ENCODE measurements at places on chromosomes 6 and 20.

GRCh38 chr20:3077618-3078134 is 6.3 kb downstream of the OXT start:
- no peak for DNase-seq

- no peak for DNase-seq
These were observed 78.5 kb upstream of the ZFP64 start for GRCh38 chr20:52270001-52270606.

DNA sequence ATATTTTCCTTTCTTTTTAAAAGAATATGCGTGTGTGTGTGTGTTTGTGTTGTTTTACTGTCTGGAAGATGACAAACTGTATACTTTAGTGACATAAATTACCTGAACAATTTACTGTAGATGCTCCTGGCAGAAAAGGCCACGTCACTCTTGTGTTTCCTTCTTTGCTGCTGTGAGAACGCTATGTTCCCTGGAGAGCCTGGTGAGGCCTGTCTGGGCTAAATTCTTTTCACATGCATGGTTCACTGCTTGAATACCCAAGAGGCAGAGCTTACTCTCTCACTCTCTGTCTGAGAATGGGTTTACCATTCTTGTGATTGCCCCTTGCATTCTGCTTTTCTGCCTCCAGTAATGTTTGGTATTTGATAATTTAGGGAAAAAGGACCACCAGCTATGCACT is 64.3 kb downstream of the EDN1 start:
- DNase-seq = no peak

DNA sequence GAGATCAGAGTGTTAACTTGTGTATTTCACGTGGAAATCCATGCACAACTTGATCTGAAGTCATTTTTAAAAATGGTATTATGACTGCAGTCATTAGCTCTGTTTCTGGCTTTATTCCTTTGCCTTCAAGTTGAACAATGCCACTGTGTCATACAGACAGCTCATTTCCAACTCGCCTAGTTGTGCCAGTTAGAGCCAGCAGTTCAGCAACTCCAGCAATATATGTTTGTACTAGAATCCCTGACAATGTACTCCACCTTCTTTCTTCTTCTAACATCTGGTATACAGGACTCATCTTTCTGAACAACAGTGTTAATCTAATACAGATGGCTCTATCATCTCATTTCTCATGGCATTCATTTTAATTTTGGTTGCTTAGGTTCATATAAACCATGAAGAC is 418.3 kb upstream of the POU3F2 start:
- no peak for DNase-seq

GRCh38 chr6:157597461-157598312 is 216.7 kb downstream of the ZDHHC14 start:
- no peak for DNase-seq

GRCh38 chr6:6479785-6480184 is 108.7 kb upstream of the LY86 start:
- no peak for DNase-seq

GRCh38 chr6:143337201-143337949 is 113.1 kb downstream of the ADAT2 start:
- DNase-seq = peak; percentile 71

- no peak for DNase-seq
These were observed 106.7 kb upstream of the CLDN20 start for GRCh38 chr6:155157101-155157500.

DNA sequence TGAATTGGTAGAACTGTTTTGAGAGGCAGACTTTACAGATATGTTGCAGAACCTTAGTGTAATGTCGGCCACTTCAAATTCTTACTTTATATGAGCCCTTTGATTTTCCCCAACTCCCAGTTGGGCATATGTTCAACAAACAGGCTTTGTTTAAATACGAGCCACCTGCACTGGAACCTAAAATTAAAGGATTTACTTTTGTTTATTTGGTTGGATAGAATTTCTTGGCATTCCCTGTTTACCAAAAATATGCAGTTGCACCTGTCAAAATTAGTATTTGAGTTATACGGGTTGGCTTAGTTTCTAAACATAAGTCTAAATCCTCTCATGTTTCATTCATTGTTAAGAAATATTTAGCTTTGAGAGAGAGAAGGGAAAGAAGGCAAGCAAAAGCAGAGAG is 2.4 kb upstream of the GLYATL3 start:
- DNase-seq = no peak

- no peak for DNase-seq
These were observed 401.2 kb upstream of the AGPAT4 start for GRCh38 chr6:161674930-161675682.

GRCh38 chr6:5610640-5611039 is 349.3 kb downstream of the FARS2 start:
- no peak for DNase-seq

GRCh38 chr6:135182071-135183001 is 1.2 kb downstream of the MYB start:
- DNase-seq = peak; percentile 59

- DNase-seq = no peak
These were observed 1099.1 kb upstream of the ADGRB3 start for GRCh38 chr6:67535946-67536345.

DNA sequence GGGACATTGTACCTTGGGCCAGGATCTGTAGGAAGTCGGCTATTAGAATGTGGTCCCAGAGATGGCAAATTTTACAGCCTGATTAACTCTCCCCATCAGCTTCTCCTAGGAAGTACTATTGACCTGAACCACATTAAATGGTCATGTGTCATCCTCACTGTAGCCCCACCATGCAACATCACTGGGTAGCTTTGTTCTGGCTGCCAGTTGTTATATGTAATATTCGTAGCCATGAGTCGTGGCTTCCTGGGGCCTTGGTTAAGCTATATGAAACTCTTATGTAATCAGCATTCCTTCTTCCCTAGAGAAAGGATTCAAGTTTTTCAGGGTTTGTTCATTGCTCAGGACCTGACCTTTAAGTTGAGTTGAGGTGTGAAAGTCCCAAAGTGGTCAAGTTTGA is 125.7 kb downstream of the ANKS1A start:
- DNase-seq = no peak

- DNase-seq = no peak
These were observed 135.6 kb upstream of the RUNX2 start for GRCh38 chr6:45192556-45192955.

- DNase-seq = no peak
These were observed 10.3 kb upstream of the IER3 start for GRCh38 chr6:30754631-30755030.

DNA sequence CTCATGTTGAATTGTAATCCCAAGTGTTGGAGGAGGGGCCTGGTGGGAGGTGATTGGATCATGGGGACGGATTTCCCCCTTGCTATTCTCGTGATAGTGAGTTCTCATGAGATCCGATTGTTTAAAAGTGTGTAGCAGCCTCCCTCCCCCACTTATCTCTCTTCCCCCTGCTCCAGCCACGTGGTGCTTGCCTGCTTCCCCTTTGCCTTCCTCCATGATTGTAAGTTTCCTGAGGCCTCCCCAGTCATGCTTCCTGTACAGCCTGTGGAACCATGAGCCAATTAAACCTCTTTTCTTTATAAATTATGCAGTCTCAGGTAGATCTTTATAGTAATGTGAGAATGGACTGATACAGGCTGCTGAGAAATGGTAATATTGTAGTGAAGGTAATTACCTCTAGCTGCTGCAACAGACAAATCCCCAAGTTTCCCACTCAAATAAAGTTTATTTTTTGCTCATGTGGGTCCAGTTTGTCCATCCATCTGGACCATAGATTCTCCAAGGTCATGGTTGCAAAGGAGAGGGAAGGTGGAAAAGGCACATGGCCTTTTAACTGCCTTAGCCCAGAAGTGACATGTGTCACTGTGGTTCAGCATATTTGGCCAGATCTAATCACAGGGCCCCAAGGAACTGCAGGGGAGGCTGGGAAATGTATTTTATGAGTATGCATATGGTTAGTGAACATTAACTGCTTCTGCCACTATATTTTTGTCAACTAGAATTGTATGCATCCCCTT is 89.2 kb downstream of the TRMT11 start:
- no peak for DNase-seq

DNA sequence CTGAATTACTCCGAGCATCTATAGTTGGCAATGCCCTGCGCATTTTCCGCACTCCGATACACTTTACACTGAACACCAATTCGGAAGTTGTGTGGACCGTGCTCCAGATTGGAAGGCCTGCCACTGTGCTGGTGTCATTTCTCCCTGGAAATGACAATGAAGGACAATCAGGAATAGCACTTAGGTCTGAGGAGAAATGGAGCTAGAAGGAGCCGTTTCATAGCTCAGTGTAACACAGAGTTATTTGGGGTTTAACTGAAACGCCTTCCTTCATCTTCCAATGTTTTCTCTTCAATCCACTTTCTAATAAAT is 501 bp upstream of the PLA2G7 start:
- no peak for DNase-seq

DNA sequence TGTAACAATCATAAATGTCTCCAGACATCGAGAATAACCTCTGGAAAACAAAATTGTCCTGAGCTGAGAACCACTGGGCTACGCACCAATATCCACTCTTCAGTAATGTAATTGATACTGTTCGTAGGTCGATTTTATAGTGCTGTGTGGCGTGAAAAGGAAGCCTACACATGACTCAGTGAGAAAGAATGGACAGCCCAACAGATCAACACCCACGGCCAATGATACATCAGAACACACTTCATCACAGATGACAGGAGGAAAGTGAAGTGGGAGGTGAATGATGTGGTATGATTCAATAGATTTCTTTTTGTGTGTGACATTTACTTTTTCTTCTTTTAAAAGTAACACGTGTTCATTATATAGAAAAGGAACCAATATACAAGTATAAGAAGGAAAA is 93.5 kb downstream of the RPS12 start:
- no peak for DNase-seq

DNA sequence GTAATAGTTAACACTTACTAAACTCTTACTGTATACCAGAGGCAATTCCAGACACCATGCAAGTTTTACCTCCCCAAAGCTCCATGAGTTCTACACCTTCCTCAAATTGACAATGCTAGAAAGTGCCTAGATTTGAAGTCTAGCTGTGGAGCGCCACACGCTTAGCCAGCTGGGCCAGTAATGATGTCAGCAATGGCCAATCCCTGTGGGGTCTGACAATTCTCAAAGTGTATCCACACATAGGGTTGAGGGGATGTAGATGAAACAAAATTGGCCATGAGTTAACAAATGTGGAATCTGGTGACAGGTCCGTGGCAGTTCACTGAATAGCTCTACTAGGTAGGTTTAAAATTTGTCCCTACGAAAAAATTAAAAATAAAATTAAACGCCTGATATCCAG is 1.3 kb downstream of the ZNF343 start:
- no peak for DNase-seq

- DNase-seq = no peak
These were observed 85.1 kb downstream of the GJA1 start for GRCh38 chr6:121520337-121521163.

DNA sequence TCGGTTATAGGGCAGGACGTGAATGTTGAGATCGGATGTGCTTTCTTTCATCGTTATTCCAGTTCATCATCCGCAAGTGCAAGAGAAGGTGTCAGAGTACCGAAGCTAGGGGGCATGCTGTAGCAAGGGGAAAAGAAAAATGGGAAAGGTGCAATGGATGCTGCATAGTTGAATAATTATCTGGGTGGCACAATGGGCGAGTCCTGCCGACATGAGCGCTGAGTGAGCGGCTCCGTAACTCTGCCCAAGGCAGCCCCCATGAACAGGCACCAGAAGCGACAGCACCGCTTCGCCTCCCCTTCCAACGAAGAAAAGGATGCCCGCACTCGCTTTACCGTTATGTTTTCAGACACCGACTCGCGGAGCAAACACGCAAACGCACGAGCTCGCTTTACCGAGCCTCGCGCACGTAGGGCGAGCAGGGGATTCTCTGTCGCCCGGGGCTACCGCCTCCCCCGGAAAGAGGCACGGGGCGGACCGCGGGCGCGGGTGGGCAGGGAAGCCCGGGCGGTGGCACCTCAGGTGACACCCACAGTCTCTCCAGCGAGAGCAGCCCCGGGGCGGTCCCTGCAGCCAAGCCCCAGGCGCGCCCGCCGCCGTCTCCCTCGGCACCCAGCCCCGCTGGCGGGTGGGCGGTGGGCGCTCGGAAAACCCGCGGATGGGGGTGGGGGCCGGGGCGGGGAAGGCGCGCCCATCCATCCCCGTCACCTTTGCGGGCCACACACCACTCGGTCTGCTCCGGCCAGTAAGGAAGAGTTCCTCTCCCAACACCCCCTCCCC is 654 bp downstream of the WASF1 start:
- peak; percentile 62 for DNase-seq

- DNase-seq = no peak
These were observed 49.6 kb upstream of the CCDC28A start for GRCh38 chr6:138724015-138724414.

DNA sequence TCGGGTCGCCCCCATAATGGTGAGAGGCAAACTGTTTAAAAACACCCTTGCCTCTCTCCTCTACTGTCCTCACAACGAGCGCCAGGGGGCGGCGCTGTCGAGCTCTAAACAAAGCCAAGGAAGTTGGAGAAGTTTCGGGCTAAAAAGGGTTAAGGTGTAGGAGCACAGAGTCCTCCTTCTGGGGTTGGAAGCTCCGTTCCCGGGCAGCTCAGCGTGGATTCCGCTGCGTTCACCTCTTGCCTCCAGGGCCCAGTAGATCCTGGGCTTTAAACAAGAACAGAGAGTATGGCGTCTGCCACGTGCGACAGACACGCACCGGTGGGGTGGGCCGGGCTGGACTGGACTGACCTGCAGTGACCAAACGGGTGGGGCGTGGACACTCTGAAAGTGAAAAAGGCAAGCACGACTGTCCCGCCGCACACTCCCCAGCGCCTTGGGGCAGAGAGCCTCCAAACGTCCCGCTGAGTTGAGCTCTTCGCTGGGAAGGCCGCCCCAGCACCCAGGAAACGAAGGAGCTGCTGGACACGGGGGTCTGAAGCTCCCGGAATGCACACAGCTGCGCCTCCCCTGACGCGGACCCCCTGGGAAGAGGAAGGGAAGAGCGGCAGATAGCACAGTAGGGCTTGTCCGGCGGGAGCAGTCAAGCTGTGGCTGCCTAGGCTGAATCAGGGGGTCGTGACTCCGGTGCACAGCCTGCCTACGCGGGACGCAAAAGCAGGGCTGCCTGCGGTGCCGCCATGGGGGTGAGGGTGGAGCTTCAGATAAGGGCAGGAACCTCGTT is 1.6 kb upstream of the THBD start:
- DNase-seq = no peak

Data from activated CD4-positive, CD25-positive, alpha-beta regulatory T cell treated with anti-CD3 and anti-CD28 coated beads, Interleukin-2, amount 50 U/mL, for 72 hours (primary cell).